Inflammatory macrophage treated with lipopolysaccharide for 4 hours (primary cell): ENCODE measurements at places on chromosomes 5 and 9.

GRCh38 chr5:96756985-96757384 is 50.8 kb downstream of the ERAP1 start:
- no peak for DNase-seq

DNA sequence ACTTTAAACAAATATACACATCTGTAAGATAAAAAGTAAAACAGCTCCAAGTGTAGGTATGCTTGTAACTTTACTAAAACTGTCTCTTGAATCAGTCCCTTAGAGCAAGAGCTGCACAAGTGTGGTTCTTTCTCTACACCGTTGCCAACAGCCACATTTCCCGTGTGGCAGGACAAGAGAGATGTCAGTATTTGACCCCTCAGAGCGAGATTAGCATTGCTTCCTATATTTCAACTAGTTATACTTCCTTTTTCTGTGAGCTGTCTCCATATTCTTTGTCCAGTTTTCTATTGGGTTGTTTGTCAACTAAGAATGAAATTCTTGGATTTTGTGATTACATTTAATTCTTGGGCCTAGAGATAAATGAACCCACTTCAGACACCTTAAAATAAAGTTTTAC is 8.0 kb downstream of the PLIN2 start:
- DNase-seq = peak; percentile 46

DNA sequence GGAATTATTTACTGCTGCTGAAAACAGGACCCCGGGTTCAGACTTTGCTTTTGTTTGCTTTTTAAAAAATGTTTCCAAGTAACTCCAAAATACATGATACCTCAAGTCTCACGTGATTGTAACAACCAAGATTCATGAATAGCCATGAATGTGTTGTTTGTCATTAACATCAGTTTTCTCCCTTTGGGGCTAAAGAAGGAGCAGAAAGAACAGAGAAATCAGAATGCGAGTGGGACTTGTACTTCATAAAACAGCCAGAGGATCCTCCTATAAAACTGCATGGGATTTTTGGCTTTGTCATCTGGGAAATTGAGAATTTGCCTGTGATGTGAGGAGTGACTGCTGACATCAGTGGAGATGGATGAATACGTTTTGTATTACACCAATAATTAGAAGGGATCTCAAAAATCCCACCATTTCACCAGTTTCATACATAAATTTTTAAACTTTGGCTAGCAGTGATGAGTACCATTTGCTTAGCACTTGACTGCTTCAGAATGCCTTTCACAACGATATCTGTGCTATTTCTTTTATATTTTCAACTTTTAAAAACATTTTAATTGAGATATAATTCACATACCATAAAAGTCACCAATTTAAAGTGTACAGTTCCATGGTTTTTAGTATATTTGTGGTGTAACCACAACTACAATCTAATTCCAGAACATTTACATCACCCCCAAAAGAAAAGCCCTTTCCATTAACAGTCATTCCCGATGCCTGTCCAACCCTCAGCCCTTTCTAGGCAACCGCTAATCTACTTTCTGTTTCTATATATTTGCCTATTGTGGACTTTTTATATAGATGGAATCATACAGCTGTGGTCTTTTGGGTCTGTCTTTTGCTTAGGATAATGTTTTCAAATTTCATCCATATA is 126.9 kb upstream of the ANKRD55 start:
- no peak for DNase-seq

GRCh38 chr9:108258640-108259039 is 597.1 kb downstream of the ACTL7B start:
- no peak for DNase-seq

- DNase-seq = no peak
Measured at GRCh38 chr9:126947529-126947928, 32.9 kb downstream of the RALGPS1 start.

DNA sequence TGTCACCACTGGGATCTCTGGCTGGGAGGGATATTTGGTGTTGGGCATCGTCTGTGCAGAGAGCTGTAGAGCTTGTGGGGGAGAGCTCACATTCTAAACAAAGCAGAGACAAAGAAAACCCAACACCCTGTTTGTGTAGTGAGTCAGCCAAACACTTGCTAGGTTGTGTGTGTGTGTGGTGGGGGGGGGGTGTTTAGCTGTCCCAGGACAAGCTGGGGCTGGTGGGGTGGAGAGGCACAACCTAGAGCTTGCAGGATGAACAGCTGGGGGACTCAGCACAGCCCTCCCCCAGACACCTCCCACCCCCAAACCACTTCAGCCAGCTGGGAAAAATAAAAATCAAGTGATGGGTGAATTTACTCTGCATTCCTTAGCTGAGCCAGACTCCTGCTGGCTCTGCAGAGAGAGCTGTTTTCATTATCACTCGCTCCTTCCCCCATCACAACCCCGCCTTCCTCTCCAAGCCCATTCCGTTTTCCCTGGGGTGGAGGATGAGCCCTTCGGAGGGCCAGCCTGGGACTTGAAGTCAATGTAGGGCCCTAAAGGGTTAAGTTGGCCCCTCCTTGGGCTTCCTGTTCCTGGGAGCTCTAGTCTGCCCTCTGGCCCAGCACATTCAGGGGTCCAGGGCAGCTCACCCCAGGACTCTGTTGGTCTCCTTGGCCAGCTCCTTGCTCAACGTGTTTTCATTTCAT is 2.6 kb downstream of the OLFML2A start:
- no peak for DNase-seq

DNA sequence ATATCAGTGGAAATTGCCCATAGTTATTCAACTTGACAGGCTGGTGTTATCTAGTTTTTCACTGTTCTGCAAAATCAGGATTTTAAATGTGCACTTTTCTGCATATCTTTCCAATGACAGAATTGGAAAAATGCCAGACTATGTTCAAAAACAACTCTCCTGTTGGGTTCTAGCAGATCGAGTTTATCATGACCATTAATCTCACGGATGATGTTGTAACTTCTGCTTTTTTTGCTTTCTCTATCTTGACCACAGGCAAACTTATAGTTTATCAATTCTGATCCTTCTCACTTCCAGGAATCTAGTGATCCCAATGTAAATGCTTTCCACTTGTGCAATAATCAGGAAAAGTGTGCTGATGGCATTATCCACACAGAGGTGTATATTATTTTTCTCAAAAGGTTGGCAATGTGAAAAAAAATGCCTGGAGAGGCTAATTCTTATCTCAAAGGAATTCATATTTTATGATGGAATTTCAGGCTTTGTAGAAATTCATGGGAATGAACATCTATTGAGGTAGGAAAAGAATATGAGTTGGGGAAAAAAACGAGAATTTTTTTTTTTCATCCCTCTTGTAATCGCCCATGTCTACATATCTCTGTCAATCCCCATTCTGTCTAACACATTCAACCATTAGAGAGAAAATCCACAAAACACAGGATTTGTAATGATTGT is 73.6 kb upstream of the DAB2 start:
- peak; percentile 59 for DNase-seq

DNA sequence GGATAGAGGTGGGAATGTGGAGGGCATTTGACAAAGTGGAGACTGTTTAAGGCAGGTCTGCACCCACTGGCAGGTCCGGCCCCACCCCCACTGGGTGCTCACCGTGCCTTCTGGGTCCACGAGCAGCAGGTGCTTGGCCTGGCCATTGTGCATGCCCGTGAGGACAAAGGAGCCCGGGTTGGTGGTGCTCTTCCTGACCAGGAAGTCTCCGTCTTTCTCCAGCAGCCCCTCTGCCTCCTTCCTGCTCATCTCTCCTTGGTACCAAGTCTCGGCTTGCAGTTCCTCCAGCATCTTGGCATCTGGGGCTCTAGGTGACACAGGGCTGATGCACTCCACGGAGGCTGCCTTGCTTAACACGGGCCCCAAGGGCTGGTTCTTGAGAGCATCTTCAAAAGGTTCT is 46.6 kb downstream of the S1PR3 start:
- no peak for DNase-seq

GRCh38 chr5:76269932-76270610 is 133.0 kb upstream of the IQGAP2 start:
- DNase-seq = peak; percentile 94

DNA sequence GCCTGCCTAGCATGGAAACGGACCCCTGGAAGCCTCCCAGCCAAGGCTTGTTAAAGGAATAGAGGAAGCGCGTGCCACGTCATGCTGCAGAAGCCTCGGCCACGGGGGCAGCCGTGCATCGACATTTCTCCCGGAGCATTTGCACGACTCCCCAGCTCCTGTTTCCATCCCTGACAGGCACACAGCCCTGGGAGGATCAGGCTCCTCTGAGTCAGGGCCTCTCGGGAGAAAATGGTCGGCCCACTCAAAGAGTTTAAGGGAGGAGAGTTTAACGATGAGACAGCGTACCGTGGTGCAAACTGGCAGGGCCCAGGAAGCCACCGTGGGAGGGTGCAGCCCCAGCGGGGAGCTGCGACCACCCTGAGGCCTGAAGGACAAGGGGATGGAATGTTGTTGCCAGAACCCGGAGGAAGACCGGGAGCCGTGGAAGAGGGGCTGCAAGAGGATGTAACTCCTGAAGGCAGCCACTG is 213.6 kb downstream of the PAX5 start:
- DNase-seq = no peak
